NCI-H1694 (cell line): ENCODE measurements at places on chromosomes 7 and 10.
A peak's percentile ranks its signal among the peaks of the same experiment; 100 is the strongest.

GRCh38 chr10:121862649-121863048, 65.2 kb downstream of the ATE1 start:
- no peak for DNase-seq

DNA sequence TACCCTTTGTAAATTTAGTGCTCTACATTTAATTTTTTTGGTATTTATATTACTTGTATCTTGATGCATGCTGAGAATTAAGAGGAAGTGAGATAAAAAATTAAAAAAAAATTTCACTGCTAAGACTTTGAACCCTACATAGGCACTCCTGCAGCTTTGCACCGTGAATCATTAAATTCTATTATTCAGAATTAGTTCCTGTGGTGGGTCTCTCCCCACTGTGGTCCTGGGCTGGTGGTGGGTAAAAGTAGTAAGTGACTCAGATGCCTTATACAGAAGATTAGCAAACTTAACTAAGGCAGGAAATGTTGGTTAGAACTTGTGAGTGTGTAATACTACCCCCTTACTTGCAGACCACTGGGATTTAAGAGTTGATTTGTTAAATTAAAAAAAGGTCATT, 72.6 kb downstream of the AP3M1 start:
- no peak for DNase-seq

- peak; percentile 26 for DNase-seq
These were observed 13.1 kb downstream of the LRRC4 start for GRCh38 chr7:128017862-128018845.

DNA sequence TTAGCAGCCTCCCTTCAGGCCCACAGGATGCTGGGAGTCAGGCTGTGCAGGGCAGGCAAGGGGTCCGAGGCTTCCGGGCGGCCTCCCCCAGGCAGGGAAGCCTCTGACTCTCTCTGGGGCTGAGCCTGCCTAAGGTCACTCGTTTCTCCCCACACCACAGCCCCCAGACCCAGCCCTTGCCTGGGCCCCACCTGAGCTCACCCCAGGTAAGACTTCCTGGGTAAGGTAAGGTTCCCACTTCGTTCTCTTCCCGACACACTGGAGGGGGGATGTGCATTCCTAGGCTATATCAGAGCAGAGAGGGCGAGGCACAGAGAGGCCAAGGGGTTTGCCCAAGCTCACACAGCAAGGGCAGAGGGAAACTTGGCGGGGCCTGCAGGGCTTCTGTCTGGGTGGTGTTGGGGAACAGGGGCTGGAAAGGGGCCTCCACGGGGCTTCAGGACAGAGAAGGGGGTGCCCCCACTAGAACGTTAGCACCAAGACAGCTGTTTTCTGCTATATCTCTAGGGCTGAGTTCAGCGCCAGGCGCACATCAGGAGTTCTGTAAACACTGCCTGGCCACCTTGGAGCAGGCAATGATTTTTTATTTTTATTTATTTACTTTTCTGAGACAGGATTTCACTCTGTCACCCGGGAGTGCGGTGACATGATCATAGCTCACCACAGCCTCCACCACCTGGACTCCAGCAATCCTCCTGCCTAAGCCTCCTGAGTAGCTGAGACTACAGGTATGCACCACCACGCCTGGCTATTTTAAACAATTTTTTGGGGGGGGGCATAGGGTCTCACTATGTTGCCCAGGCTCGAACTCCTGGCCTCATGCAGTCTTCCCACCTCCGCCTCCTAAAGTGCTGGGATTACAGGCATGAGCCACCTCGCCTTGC, 24.9 kb upstream of the PDGFA start:
- no peak for DNase-seq

GRCh38 chr7:28840592-28840995, 117.5 kb downstream of the TRIL start:
- no peak for DNase-seq

DNA sequence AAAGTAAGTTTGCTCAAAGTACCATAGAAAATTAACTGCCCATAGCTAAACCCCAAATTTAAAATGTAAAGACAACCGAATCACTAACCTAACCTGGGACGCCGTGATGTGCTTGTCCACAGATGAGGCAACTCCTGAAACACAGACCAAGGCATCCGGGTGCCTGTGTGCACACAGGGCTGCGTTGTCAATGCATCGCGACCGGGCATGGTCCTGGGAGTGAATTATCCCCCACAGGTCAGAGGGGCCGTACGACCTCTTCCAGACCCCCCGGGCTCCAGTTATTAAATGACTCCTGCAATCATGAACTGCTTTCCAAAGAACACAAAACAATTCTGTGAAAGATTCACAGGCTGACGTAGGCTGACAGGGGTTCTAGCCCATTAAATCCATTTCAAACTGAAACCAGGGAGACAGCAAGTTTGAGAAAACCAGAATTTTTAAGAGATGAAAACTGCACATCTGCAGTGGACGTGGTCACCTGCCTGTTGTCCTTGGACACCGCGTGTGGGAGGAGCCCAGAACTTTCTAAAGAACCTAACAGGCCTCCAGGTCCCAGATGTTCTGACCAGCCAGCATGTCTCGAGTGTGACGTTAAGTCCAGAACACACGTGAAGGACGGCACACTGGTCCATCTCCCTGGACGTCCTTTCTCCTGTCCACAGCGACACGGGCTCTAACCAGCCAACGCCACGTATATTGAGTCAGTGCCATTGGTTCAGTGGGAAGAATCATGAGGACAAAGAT, 297.8 kb downstream of the DNAJB6 start:
- DNase-seq = no peak

GRCh38 chr10:60817398-60817805, 39.1 kb downstream of the CDK1 start:
- no peak for DNase-seq

GRCh38 chr10:55277549-55277948, 476.5 kb upstream of the PCDH15 start:
- DNase-seq = no peak

GRCh38 chr7:143381427-143382125, 431 bp downstream of the ZYX start:
- peak; percentile 57 for DNase-seq

DNA sequence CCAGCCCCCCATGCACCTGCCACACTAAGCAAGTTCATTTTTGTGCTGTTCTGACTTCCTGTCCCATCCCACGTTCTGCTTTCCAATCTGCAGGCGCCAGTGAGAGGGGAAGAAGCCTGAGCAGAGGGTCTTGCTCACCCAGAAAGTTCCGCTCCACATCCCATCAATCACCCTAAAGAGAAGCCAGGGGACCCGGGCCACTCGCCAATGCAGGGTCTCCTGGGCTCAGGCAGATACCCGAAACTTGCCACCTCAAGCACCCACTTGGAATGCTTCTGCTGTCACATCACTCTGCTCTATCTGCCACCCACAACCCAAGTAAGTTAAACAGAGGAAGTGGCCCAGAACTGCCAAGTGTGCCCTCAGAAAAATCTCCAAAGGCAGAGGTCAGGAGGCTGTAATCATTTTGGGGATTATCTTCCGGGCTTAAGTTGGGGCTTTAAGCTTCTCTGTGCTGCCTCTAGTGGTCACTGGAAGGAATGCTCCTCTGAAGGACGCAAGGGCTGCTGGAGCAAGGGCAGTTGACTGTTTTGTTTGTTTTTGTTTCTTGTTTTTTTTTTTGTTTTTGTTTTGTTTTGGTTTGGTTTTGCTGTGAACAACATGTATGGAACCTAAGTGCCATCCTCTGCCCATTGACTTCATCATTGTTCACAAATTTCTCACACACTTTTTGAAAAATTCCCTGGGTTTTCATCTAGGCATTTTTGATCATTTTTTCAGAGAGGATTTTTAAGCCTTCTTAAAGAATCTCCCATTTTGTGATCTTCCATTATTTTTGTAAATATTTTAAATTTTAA, 25.5 kb downstream of the PRR15 start:
- no peak for DNase-seq

- no peak for DNase-seq
These were observed 349.8 kb downstream of the ARL4A start for GRCh38 chr7:13037216-13037615.

- DNase-seq = peak; percentile 67
These were observed 17.2 kb upstream of the SLC18A3 start for GRCh38 chr10:49592726-49593563.
